KBM-7 (cell line): ENCODE measurements at places on chromosomes 3 and 15.

- DNase-seq, result no peak
Measured at GRCh38 chr15:89112341-89112971, 24.2 kb downstream of the ABHD2 start.

DNA sequence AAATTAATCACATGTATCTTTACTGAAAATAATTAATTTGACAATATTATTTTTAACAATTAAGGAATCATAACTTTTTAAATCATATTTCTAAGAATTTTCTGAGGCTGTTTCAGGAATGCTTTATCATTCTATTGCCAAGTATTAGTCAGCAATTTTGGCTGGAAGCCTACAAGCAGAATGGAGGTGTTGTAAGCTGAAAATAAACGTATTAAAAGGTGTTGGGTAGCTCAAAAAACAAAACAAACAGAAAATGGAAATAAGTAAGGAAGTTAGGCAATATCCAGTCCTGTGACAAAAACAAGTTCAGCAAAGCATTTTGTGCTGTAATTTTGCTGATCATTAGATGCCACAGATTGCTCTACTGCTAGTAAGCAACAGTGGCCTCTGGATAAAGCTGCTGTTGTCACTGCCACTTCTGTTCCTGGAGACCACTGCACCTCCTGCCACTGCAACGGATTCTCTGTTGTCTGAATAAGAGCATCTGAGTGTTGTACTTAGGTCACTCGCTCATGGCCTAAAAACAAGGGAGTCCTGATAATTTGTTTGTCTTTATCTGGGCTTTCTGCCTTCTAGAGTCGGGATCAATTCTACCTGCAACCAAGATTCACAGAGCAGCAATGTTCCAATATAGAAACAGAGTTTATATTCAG is 63.5 kb upstream of the SLITRK3 start:
- DNase-seq, result no peak

DNA sequence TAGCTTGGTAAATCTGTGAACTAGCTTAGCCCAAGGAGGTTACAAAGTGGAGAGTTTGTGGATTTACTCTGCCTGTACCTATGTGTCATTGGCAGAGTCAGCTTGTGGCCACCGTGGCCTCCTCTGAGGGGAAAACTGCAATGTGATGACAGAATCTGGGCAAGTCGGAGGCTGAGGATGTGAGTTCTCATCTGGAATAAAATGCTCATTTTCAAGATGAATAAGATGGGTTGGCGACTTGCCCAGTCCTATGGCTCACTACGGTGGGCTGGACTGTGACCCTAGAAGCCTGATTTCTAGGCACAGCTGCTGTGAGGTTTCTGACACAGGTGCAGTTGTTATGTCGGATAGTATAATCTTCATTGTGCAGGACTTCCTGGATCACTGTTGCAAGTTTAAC is 83.7 kb downstream of the ETV5 start:
- DNase-seq, result no peak

DNA sequence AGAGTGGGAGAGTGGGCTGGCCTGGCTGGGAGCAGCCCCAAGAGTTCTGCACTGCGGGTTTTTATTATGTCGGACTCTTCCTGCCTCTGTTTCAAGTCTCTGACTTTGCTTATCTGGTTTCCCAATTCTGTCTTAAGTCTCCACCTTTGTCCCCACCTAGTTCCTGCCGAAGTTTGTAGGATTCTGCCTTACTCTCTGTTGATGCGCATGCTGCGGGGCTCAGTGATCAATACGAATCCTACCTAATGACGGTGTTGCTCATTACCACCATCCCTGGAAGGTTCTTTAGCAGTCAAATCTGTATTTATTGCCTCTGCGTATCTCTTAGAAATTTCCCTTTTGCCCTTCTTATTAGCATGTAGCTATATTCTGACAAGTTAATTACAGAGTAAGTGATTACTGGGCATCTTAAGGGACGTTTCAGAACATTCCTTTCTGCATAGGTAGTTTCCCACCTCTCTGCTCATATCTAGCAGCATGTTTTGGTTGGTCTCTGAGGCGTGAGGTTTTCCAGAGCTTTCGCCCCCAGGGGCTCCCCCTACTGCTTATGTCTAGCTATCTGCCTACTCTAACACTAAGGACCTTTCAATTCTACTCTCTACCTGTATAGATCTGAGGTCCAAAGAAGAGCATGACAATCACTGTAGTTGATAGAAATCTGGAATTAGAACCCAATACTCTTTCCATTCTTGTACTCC is 236.0 kb upstream of the EIF1B start:
- no peak for DNase-seq

- no peak for DNase-seq
Measured at GRCh38 chr3:4880850-4881249, 98.4 kb upstream of the BHLHE40 start.

- DNase-seq, result no peak
Measured at GRCh38 chr3:107315141-107315540, 62.1 kb upstream of the CCDC54 start.

DNA sequence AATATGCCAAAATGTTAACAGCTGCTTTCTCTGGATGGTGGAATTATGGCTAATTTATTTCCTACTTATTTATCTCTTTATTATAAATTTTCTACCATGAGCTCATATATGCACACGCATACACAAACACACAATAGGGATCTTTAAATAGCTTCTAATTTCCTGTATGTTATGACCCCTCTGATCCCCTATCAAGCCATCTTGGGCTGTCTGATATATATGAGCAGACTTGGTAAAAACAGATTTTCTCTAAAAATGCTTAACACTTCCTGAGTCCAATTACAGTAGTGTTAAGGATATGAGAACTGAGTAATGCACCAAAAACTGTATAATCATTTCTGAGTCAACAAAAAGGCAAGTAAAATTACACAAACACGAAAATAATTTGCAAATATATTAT is 52.0 kb upstream of the LMOD3 start:
- no peak for DNase-seq
